ENCODE measurements at places on chromosomes 7 and 10.

DNA sequence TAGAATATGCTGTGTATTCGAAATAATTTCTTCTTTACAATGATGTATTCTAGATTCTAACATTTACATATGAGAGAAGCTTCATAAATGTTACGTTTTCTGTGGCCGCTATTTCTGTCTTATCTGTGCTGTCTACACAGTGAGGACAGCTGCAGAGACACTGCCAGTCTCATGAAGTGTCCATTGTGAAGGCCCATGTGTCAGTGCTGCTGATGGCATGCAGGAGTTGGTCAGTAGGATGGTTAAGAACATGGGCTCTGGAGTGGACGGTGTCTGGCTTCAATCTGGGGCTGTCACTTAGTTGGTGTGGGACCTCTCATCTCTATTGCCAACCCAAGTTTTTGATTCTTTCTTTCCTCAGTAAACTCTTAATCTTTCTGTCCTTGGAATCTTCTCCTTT, 137.3 kb downstream of the SDK1 start:
- DNase-seq = no peak

DNA sequence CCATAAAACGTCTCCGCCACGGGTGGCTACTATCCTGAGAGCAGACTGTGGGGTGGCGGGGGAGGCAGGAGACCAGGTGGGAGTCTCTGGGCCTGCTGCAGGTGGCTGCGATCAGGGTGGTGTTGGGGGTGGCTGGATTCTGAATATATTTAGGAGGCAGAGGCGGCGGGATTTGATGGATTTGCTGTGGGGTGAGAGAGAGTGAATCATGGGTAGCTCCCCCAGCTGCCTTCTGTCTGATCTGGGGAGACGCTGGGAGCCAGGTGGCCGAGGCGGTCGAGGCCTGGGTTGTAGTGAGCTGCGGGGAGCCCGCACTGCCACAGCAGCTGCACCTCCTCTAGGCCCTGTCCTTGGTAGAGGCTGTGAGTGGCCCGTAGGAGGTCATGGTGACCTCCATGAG, 48.2 kb upstream of the PFKFB3 start:
- DNase-seq = no peak

GRCh38 chr10:17851611-17852010, 42.5 kb downstream of the MRC1 start:
- no peak for DNase-seq

GRCh38 chr7:24283897-24284698, at the start of gene NPY:
NPY (plus strand) TSS chr7:24284190; CDS start chr7:24285241, 1,051 bp downstream.
- DNase-seq = no peak

GRCh38 chr7:17552952-17553351, 254.5 kb downstream of the AHR start:
- DNase-seq = no peak

Measured in NCI-H1092 (cell line).